ENCODE measurements at places on chromosomes 5 and 9.

DNA sequence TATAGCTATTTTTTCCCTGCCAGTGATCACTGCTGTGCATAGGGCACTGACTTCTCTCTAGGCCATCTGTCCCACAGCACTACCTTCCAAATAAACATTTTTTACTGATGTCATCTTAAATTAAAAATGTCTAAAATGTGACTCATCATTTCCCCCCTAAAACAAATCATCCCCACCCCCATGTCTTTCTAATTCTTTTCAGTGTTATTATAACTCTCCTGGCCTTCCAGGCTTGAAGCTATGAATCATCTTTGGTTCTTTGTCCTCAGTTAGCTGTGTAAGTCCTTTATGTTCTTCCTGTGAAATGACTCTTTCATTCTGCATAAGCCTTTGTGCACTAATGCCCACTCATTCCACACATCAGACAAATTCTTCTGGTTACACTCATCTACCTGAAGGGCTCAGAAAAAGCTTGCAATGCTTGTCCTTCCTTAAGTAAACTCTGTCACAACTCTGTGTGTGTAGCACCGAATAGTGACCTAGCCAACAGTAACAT is 78.1 kb downstream of the CFAP95 start:
- peak; percentile 74 for DNase-seq

GRCh38 chr9:123652416-123652815 is 277.5 kb downstream of the DENND1A start:
- no peak for DNase-seq

- no peak for DNase-seq
Measured at GRCh38 chr5:179781846-179782245, 11.9 kb upstream of the LTC4S start.

DNA sequence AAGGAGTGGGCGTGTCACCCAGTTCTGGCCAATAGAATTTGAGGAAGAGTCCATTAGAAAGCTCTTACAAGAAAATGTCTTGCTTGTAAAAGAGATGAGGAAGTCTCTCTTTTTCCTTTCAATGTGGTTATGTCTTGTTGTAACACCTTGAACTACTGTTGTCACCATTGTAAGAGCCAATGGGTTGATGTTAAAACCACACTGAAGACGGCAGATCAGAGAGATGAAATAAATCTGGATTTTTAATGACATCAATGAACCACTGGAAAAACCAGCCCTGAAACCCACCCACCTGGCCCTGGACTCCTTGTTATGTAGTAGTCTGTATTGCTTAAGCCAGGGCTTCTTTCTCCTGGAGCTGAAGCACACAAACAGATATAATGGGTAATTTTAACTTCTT is 83.8 kb upstream of the ERCC6L2 start:
- no peak for DNase-seq

DNA sequence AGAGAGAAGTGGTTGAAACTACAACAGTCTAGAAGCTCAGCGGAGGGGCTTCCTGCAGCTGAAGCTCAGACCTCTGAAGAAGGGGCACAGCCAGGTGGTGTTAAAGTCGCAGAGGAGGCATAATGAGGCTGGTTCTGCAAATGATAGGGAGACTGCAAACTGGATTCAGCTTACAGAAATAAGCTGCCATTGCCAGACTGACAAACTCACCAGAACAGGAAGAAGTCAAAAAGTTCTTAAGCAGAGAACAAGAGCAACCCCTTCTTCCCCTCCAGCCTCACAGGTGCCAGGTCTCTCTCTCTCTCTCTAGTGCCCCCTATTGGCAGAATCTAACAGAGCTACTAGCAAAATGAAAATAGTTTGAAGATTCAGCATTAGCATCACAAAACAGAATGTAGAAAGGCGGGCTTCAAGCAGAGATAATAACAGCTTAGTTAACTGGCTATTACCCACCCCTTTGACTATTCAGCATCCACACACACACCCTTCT is 76.7 kb downstream of the GRAMD2B start:
- DNase-seq: no peak

DNA sequence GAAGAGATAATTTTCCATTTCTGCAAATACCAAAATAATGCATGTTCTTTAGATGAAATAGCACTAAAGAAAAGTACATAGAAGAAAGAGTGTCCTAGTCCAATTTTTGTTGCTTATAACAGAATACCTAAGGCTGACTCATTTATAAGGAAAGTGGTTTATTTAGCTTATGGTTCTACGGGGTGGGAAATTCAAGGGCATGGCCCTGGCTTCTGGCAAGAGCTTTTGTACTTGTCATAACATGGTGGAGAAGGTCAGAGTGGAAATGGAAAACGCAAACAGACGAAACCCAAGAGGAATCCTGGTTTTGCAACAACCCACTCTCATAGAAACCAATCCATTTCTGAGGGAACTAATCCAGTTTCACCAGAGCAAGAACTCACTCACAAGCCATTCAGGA is 283.7 kb downstream of the CSNK1G3 start:
- DNase-seq: no peak

DNA sequence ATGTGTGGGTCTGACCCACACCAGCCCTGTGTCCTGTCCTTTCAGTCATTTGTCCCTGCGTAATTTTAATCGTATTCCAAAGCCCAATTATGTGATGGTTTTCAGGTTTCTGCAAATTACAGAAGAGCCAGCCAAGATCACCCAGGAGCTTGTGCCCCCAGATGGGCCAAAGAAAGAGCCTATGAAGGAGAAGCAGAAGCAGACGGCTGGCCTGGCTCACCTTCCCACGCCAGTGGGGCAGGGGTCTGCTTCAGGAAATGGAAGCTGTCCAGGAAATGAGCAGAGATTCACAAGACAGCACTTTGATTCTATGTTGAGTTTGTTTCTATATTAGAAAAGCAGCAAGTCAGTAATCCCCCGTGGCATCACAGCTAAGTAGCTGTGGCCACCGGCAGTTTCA is 11.7 kb downstream of the S1PR3 start:
- no peak for DNase-seq

DNA sequence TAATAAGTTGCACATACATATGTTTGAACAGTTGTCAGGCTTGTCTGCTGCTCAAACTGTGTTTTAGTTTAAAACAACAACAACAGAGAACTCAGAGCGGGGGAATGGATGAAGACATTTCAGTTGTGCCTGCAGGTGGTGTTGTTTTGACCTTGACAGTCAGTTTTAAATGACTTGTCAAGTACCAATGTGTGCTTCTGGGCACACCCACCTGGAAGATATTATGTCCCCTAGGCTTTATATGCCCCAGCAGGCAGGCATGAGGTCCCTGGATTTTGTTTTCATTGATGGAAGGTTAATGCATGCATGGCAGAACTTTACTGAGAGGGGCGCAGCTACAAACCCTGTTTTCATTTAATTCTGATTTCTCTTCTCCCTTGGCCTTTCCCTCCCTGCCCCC is 84.6 kb downstream of the AOPEP start:
- no peak for DNase-seq

- no peak for DNase-seq
Measured at GRCh38 chr5:103458497-103459040, 104.0 kb downstream of the NUDT12 start.

- no peak for DNase-seq
Measured at GRCh38 chr5:54091307-54092130, 218.9 kb downstream of the ARL15 start.

DNA sequence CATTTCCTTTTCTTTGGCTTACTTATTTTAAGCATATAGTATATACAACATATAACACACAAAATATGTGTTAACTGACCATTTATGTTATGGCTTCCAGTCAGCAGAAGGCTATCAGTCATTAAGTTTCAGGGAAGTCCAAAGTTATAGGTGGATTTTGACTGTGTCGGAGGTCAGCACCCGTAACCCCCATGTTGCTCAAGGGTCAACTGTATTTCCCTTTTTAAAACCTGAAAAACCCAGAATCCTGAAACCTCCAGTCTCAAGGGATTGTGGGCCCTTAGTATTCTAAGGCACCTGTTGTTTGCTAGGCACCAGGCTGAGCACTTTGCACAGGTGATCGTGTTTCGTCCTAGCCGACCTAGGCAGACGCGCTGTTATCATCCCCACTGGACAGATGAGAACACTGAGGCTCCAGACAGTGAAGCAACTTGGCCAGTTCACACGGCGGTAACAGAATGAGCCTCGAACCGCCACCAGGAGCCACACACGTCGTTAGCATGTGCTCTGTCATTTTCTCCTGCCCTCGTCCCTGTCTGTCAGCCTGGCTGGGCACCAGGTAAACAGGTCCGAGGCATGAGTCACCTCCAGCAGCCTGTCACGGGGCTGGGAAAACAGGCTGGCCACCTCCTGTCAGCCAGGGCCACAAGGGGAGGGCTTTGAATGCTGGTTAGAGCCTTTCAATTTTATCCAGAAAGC is 39.9 kb downstream of the DUSP1 start:
- no peak for DNase-seq

DNA sequence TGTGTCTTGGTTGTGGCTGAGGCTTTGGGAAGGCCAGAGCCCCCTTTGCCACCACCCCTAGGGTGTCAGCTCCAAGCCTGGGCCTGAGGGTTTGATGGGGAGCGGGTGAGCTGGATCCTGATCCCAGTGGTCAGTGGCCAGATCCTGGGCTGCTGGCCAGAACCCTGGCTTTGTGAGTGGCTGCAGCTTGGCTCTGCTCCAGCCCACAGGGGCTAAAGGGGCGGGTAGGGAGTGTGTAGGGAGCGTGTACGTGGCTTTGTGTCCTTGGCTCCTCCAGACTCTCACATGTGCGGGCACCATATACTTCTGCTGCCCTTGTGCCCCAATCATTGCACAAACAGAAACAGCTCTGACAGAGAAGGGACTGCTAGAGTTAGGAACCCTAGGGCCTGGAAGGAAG is 1.2 kb upstream of the IL11RA start:
- no peak for DNase-seq

DNA sequence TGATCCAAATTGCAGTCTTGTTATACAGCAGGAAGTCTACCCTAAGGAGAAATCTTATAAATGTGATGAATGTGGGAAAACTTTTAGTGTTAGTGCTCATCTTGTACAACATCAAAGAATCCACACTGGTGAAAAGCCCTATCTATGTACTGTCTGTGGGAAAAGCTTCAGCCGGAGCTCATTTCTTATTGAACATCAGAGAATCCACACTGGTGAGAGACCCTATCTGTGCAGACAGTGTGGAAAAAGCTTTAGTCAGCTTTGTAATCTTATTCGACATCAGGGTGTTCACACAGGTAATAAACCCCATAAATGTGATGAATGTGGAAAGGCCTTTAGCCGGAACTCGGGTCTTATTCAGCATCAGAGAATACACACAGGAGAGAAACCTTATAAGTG is 10.4 kb downstream of the ZNF189 start:
- DNase-seq: no peak

GRCh38 chr9:100619665-100620064 is 41.8 kb downstream of the CAVIN4 start:
- DNase-seq: no peak

- DNase-seq: no peak
Measured at GRCh38 chr9:126938327-126938726, 23.7 kb downstream of the RALGPS1 start.

GRCh38 chr5:95959051-95959887 is 2.4 kb downstream of the ELL2 start:
- peak; percentile 15 for DNase-seq

DNA sequence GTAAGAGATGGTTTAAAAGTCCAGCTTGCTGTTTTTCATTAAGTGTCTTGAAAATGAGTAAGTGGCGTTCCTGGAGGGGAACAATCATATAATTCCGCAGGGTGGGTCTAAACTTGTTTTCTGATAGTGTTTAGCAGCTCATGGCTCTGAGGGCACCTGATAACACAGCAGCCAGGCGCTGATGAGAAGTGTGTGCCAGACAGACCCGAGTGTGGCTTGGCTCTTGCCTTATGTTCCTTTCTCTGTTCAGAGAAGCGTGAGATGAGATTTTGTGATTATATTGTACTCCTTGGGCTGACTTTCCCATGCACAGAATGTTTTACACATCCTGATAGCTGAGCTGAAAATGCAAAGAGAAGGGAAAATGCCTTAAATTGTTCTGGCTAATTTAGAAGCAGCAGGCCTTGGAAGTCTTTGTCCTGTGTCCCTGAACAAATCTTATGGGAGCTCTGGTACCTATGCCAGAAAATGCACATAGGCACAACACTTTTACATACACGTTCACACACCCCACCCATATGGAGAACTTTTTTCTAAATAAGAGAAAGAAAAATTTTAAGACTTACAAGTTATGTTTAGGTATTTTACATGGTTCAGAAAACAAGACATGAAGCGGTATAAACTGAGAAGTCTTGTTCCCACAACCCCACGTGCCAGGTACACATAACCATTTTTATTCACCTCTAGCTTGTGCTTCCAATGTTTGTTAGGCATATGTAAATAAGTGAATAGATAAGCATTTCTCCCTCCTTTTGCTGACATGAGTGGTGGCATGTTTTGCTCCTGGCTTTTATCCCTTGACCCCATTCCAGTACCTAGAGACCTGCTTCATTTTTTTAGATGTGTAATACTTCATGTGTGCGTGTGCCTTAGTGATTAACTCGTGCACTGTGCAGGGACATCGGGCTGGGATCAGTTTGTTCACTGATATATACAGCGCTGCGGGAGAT is 152.2 kb upstream of the OTULINL start:
- no peak for DNase-seq

- no peak for DNase-seq
Measured at GRCh38 chr9:84266087-84266561, 74.4 kb downstream of the SLC28A3 start.

GRCh38 chr5:65125591-65126541 is 355.9 kb downstream of the ADAMTS6 start:
- DNase-seq: peak; percentile 9

DNA sequence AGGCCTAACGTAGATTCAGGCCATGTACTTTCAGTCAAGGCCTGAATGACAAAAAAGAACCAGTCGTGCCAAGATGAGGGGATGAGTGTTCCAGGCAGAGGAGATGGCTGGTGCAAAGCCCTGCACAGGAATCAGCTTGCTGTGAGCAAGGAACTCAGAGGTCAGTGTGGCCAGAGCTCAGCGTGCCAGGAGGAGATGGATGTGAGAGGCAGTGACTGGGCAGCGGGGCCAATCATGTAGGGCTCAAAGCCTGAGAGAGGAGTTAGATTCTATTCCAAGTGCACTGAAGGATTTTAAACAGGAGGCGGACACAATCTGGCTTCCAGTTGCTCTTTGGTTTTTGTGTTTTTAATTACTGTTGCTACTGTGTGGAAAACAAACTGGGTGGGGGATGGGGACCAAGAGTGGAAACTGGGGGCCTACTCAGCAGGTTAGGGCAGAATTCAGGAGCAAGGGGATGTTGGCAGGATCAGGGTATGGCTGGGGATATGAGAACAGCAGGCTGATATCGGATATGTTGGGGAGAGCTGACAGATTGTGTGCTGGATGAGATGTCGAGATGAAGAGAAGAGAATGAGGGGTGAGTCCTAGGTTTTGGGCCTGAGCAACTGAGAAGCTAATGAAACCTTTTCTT is 64.3 kb downstream of the ANGPTL2 start:
- DNase-seq: no peak

Data from brain microvascular endothelial cell (primary cell).